Panc1 (cell line): ENCODE measurements at places on chromosomes 3 and 15. TPM values are rescaled to one million over a fixed set of nuclear protein-coding genes. Genes with fewer than 3 reads are reported as not detected.

- DNase-seq, result no peak
These were observed 148.4 kb downstream of the TIGIT start for GRCh38 chr3:114442246-114442645.

DNA sequence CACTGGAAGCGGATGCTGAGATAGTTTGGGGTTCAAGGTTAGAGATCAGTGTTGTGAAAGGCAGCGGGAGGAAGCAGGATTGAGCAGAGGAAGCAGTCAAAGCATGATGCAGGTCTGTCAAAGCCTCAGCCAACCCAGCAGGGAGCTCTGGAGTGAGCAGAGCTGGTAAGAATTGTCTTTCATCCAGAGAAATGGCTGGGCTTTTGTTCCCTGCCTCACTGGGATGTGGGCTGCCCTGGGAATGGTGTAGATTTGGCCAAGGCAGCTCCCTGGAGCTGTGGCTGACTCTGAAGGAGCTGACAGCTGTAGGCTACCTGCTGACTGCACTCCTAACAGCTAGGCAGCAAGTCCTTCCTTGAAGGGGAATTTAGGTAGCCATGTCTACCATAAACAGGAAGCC is 61.9 kb upstream of the STXBP5L start:
- no peak for DNase-seq

GRCh38 chr3:151067158-151067557 is 18.3 kb upstream of the MED12L start:
- DNase-seq, result no peak

- no peak for DNase-seq
These were observed 68.6 kb upstream of the RPL35A start for GRCh38 chr3:197881270-197881969.

DNA sequence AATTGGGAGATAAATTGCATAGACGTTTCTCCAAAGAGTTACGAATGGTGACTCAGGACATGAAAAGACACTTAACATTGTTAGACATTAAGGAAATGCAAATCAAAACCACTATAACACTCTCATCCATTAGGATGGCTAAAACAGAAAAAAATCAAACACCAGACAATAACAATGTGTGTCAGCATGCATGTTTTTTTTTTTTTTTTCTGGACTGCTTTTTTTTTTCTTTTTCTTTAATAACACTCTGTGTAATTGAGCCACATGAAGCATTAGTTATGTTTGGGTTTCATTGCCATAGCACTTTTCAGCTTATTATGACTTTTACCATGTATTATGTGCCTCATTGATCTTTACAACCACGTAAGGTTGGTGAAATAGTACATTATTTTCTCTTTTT is 95.0 kb downstream of the NFKBIZ start:
- DNase-seq, result no peak

DNA sequence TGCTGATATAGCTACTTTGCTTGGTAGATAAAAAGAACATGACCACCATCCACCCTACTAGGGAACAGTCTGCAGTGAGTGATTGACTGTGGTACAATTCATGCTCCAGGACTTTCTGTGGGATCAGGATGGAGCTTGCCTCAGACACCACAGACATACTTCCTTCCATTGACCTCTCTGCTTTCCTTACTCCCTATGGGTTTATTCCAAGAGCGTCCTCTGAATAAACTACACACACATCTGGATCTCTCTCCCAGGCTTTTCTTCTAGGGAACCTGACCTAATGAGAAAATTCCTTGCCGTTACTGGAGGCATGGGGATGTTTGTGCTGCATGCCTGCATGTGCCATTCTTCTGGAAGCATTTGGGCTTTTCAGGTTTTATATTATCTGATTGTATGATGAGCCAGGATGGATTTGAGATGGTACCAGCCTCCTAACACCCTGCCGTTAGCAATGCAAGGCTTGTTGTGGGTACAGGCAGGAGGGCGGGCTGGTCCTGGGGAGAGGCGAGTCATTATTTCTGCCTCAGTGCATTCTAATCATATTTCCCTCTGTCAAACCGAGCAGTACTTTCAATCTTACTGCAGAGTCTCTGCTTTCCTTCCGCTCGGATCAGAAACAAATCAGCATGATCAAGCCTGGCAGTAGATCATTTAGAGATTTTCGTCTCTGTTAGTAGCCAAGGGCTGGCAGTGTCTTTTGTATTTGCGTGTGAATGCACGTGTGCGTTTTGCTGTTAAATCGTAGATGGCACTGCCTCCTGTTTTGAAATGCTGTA is 279.2 kb downstream of the PDCD6IP start:
- DNase-seq, result no peak

DNA sequence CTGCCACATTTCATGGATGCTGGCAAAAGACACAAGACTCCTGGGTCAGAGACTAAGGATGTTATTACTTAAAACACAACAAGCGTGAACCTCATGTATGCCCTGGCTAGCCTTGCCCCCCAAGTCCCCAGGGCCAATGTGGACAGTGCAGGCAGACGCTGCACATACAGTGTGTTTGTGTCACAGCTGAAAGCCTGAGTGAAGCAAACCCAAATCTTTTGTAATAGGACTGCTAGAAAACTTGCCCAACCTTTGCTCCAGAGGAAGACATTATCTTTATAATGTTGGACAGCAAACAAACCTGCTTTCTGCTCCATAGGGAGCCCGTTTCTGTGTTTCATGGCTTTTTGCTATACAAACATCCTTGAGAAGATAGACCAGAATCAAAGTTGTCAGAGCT is 282.0 kb upstream of the RORA start:
- no peak for DNase-seq

- DNase-seq, result no peak
These were observed 5.6 kb downstream of the CIB1 start for GRCh38 chr15:90227816-90228772.

The FSIP1 gene
- total RNA-seq, result 1.4 TPM

The GPR27 gene
- 0.15 TPM for total RNA-seq

The HDC gene
- not detected for total RNA-seq

The CACNA1D gene
- 23.0 TPM for total RNA-seq

The XCR1 gene
- total RNA-seq, result not detected
